ENCODE measurements at places on chromosomes 1 and 21.
A peak's percentile ranks its signal among the peaks of the same experiment; 100 is the strongest.

DNA sequence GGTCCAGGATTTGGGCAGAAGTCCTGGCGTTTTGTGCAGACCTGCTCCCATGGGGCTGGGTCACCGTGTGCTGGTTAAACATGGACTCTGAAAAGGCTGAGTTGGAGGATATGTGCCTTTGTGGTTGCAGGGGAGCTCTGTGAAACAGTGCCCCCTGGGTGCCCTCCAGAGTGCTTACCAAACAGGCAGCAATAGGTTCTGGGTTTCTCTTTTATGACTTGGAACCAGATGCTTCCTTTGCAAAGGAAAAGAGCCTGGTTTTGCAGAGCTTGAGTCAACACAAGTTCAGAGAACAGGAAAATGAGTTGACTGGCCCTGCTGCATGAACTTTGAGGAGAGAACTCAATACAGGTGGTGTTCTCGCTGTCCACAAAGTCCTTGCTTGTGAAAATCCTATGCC, 288.9 kb downstream of the TM2D1 start:
- DNase-seq, result no peak

GRCh38 chr1:183911285-183911684, 106.4 kb downstream of the RGL1 start:
- no peak for DNase-seq

- DNase-seq, result no peak
These were observed 82.4 kb upstream of the CD1D start for GRCh38 chr1:158098256-158098655.

GRCh38 chr1:12341667-12342066, 111.8 kb downstream of the VPS13D start:
- DNase-seq, result no peak

DNA sequence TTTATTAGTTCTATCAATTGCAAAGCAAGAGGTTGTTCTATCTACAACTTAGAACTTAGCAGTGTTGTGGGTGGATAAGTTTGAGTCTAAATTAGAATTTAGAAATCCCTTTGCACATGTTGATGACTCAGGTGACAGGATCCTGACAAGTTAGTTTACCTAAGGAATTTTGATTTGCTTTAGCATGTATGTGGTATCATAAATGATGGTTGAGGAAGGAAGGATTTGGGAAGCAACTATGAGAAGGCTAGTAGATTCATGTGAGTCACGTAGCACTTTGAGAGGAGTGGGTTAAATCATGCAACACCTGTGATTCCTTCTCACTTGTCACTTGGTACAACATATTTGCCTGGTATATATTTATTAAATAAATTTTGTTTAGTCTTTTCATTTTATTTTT, 223.7 kb upstream of the USP25 start:
- DNase-seq, result no peak

DNA sequence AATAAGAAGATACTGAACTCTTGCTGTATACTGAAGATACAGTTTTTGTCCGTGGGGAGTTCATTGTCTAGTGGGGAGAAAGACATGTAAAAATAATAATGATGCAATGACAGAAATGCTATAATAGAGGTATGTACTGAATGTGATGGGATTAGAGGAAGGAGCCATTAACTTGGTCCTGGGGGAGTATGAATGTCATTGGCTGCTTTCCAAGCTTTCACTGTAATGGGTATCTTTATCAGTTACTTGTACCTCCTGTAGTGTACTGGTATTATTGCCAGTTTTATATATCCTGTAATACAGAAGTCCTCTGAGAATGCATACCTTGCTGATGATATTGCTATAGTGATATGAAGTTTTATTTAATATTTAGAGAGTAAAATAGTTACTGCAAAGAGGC, 7.4 kb downstream of the BTBD8 start:
- DNase-seq, result no peak

GRCh38 chr1:64173336-64173940, 30.0 kb upstream of the UBE2U start:
- DNase-seq, result peak; percentile 60

GRCh38 chr21:14143999-14144398, 66.8 kb downstream of the LIPI start:
- no peak for DNase-seq

GRCh38 chr1:220655509-220655908, 34.7 kb upstream of the C1orf115 start:
- DNase-seq, result no peak
